ENCODE measurements at places on chromosomes 2 and 18.
A peak's percentile ranks its signal among the peaks of the same experiment; 100 is the strongest.

GRCh38 chr2:15825276-15825980 lies 114.9 kb upstream of the MYCN start:
- no peak for DNase-seq

DNA sequence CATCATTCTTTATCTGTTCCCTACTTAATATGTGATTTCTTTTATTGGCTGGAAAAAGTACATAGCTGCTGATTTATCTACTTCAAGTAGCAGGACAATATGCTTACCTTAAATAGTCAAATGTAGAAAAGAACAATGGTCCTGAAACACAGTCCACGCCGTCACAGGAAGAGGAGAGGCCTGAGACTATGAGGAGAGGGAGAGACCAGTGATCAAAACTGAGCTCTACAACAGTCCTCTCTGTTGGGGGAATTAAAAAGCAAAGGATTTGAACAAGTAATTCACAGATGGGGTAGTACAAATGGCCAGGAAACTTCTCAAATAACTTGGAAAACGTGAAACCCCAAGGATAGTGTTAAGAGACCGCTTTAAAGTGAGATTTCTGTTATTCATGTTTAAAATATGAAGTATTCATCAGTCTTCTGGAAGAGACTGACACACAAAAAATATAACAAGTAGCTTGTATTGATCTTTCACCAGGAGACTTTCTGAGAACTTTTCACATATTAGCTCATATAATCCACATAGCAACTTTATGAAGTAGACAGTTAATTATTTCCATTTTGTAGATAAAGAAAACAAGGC lies 20.2 kb downstream of the SCYGR8 start:
- DNase-seq: no peak

- no peak for DNase-seq
These were observed 16.6 kb upstream of the MSTN start for GRCh38 chr2:190079160-190079559.

DNA sequence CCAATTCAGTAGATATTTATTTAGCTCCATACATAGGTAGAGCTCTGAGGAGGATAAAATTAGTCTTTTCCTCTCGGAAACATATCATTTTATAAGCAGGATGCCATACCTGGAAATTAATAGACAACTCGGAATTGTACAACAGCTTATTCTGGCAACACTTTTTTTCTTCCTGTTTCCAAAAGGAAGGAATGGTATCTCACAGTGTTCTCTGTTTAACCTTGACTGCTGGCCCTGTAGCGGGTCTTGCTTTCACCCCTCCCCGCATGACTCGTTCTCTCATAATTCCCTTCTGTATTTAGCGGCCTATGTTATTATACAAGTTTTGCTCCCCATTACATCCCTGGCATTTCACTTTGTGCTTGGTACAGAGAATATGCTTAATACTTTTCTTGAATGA lies 2.5 kb upstream of the KYNU start:
- DNase-seq: peak; percentile 35

- no peak for DNase-seq
These were observed 9.4 kb downstream of the FBLN7 start for GRCh38 chr2:112147382-112148168.

GRCh38 chr18:67385455-67385854 lies 131.1 kb downstream of the DSEL start:
- peak; percentile 64 for DNase-seq

DNA sequence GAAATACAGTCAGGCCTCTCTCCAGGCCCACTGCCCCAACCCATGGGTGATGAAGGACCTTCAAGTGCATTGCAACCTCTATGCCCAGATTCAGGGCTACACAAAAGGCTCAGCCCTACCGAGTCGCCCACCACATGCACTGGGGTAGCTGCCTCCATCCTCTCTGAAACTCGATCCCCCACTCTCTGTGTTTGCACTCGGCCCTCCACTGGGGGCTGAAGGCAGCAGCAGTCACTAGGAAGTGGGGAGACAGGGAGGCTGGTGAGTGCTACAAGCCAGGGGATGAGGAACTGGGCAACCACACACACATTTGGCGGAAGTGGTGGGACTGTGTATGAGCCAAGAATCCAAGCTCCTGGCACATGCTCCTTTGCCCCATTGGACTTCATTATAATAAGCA lies 94.6 kb downstream of the CERS6 start:
- DNase-seq: no peak

- DNase-seq: no peak
These were observed 52.5 kb downstream of the TMEM18 start for GRCh38 chr2:624551-625347.

DNA sequence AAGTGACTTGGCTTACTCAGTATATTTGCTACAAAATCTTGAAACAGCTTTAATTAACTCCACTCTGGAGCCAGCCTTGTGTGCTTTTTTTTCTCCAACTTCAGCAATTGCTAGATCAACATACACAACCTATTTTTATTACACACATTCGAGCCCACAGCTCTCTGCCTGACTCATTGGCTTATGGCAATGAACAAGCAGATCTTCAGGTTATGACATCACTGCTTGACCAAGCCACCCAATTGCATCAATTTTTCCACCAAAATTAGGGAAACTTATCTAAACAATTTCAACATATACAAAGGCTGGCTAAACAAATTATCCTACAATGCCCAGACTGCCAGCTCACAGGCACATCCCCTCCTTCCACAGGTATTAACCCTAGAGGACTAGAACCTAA lies 39.6 kb upstream of the PDK1 start:
- DNase-seq: peak; percentile 69

DNA sequence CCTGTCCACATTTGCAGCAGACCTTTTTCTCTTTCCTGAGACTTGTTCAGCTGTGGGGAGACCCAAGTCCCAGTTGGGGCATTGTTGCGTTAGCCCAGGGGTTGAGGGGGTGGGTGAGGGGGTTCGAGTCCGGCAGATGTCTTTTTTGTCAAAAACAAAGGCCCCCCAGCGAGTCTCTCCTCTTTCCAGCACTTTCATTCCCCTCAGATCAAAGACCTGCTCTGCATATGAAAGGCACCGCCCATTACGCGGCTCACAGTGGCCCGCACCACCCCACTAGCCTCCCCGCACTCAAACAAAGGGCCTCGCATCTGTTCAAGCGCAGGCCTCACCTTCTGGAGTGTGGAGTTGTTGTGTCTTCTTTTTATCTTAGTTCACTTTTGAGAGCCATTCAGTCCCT lies 25.2 kb downstream of the TRABD2A start:
- no peak for DNase-seq

DNA sequence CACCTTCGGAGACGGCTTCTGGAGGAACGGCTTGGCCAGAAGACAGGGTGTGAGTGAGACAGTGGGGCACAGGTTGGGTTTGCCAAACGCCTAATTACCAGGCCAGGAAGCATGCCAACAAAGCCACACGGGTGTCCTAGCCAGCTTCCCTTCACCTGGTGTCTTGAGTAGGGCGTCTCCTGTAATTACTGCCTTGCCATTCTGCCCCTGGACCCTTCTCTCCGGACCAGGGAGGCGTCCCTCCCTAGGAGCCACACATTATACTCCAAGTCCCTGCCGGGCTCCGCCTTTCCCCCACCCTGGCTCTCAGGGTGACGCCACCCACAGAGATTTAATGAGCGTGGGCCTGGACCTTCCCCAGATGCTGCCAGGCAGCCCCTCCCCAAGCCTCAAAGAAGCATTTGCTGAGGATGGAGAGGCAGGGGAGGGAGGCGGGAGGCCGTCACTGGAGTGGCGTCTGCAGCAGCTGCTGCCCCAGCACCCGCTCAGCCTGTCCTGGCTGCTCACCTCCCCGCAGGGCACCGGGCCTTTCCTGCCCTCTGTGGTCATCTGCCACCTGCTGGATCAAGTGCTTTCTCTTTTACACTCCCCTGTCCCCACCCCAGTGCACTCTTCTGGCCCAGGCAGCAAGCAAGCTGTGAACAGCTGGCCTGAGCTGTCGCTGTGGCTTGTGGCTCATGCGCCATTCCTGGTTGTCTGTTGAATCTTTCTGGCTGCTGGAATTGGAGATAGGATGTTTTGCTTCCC lies 20.7 kb downstream of the FOSL2 start:
- no peak for DNase-seq

DNA sequence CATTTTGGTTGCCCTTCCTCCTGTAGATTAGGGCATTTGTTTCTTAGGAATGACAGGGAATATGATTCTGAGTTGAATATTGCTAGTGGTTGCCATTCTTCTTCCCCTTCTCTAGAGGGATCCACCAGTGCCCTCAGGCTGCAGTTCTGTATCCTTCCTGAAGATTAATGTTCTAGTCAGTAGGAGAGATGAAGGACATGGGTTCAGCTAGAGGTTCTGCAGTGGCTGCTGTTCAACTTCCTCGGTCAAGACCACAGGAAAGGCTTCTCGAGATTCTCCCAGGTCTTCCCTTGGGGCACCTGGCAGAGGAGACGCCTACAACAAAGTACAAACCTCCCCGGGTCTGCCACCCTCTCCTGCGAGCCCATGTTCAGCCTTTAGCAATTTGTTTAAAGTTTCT lies 325.5 kb downstream of the AFF3 start:
- no peak for DNase-seq

DNA sequence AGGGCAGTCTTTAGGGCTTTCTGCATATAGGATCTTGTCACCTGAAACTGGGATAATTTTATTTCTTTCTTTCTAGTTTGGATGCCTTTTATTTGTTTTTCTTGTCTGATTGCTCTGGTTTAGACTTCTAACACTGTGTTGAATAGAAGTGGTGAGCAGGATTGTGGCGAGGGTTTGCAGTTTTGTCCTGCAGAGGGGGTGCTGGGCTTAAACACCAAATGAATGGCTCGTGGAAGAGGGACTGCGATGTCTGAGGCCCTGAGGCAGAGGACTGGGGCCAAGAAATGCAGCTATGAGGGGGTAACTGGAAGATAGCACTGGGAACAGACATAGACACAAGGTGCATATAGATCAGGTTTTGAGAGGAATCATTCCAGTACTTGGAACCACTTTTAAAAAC lies 20.5 kb downstream of the UBE2F start:
- DNase-seq: no peak

DNA sequence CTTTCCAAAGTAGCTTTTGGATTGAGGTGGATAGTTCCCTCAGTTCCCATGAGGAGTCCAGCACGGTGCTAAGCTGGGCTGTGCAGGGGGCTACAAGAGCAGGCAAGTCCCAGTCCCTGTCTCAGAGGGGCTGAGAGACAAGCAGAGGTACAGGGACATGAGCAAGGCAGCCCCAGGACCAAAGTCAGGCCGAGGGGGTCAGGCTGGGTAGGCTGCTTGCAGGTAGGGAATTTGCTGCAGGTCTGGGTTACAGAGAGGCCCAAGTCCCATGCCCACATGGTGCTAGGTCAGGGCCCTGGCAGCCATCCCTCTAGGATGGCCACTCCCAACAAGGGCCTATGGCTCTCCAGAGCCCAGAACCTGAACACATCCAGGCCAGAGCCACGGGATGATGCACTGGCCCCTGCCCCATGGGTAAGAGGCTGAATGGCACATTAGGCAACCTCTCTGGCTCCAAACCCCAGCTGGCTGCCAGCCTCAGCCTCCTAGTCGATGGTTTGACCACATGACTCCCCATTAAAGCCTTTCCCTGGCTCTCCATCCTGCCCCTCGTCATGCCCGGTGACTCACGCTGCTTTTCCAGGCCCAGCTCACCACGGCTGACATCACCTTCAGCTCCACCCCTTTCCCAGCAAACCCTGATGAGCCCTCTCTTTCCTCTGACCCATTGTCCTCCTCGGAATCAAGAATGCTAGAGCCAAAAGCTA lies 83.7 kb downstream of the SDC1 start:
- peak; percentile 94 for DNase-seq

DNA sequence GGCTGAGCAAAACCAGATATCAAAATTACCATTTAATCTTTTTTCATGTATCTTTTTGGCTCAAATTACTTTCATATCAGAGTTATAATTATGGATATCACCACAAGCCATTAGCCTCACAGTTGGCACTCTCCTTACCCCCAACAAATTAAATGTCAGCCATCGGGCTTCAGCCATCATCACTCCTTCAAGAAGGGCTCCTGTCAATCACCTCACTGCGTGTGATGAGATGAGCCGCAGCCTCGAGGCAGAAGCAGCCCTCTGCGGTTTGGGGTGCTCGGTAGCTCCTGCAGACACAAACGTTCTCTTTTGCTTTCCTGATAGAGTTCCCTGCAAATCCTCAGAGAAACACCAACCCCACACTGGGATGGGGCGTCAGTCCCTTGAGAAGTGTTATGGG lies 94.1 kb downstream of the DNER start:
- no peak for DNase-seq

- DNase-seq: no peak
These were observed 732.3 kb upstream of the CELF4 start for GRCh38 chr18:38297910-38298309.

DNA sequence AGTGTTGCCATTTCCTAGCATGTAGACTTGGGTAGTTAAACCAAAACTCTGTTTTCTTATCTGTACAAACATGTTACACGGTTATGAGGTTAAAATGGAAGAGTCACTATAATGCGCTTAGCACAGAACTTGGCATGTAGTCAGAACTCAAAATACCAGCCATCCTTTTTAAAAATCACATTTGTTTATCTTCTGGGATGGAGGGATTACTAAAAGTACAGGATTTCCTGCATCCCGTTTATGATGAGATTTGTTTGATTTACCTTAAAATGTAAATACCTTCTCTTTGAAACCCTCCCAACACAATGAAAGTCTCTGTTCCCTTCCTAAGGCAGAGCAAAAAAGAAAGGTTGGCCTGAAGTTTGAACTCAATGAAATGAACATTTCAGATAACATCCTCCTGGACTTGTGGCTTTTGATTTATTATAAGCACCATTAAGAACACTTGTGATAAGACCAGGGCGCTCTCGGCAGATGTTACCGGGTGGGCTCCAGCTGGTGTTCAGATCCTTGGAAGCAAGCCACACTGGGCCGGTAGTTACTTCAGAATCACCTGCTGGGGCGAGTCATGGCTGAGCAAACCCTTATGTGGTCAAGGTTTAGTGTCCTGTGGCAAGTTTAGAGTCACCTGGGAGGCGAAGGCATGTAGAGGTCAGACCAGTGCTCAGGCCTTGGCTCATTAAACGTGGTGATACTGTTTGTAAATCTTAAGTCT lies 105.7 kb downstream of the MGAT5 start:
- DNase-seq: peak; percentile 83

GRCh38 chr2:65349863-65350262 lies 82.5 kb downstream of the SPRED2 start:
- DNase-seq: peak; percentile 68

GRCh38 chr2:74080346-74080745 lies 67.4 kb downstream of the BOLA3 start:
- DNase-seq: no peak

DNA sequence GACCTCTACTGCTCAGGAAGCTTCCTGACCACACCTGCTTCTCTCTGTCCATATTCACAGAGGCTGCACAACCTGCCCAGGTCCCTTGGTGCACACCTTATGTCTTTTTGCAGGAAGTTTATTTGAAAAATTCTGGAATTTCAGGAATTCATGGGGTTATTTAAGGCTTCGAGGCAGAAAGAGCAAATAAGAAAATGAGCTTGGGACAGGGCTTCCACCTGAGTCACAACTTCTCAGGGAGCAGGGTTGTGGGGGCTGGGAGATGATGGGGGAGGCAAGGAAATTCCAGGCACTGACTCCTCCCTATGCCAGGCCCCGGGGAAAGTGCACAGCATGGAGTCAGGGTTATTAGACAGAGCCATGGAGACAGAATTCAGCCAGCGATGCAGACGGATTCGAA lies 57.7 kb downstream of the INHBB start:
- peak; percentile 16 for DNase-seq

- DNase-seq: no peak
These were observed 72.1 kb downstream of the EDAR start for GRCh38 chr2:108916796-108917421.

GRCh38 chr18:78309307-78309706 lies 670.3 kb upstream of the SALL3 start:
- no peak for DNase-seq

Data from amniotic epithelial cell (primary cell).